Activated T-helper 1 cell treated with anti-CD3 and anti-CD28 coated beads, Interleukin-12 subunit alpha, Interleukin-12 subunit beta, Interleukin-2, Interleukin-4 antibody, amounts not matched to agents 30 ng/mL and 10 ng/mL and 1 ng/mL, durations not matched to agents 14 hours and 24 hours and 36 hours (primary cell): ENCODE measurements at places on chromosomes 3 and 15.
A peak's percentile ranks its signal among the peaks of the same experiment; 100 is the strongest.

- no peak for DNase-seq
Measured at GRCh38 chr15:78070049-78070700, 7.3 kb downstream of the TBC1D2B start.

DNA sequence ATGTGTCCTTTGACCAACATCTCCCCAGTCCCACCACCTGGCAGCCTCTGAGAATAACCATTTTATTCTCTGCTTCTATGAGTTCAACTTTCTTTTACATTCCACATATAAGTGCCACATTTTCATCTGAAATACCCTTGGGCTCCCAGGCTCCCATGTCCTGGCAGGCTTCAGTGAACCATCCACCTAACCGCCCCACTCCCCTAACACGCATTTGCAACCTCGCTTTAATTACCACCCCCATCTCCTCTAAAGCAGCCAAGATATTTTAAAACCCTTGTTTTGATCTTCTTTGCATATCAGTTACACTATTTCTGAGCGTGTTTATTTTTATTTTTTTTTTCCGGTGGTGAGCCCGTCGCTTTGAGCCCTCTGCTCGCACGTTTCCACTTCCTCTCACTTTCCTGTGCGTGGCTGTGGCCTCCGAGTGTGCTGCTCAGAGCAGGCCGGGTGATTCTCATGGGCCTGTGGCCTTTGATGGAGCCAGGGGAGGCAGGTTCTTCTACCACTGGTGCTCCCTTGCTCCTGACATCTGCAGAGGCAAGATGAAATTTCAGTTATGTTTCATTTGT, 195.4 kb upstream of the LPP start:
- peak; percentile 35 for DNase-seq

DNA sequence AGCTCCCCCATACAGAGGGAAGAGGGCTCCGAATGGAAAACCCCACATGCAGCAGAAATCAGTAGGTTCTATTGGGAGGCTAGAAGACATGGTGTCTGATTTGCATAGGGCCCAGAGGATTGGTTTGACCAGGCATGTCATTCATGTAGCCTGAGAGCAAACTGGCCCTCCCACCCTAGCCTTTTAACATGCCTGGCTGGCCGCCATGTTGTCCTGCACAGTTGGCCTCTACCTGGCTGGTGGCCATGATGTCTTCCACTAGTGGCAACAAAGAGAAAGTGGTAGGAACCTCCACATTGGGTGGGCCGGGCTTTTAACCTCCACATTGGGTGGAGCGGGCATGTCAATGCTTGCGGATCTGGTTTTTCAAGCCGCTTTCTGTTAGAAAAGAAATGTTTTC, 312.1 kb downstream of the TAFA4 start:
- no peak for DNase-seq

DNA sequence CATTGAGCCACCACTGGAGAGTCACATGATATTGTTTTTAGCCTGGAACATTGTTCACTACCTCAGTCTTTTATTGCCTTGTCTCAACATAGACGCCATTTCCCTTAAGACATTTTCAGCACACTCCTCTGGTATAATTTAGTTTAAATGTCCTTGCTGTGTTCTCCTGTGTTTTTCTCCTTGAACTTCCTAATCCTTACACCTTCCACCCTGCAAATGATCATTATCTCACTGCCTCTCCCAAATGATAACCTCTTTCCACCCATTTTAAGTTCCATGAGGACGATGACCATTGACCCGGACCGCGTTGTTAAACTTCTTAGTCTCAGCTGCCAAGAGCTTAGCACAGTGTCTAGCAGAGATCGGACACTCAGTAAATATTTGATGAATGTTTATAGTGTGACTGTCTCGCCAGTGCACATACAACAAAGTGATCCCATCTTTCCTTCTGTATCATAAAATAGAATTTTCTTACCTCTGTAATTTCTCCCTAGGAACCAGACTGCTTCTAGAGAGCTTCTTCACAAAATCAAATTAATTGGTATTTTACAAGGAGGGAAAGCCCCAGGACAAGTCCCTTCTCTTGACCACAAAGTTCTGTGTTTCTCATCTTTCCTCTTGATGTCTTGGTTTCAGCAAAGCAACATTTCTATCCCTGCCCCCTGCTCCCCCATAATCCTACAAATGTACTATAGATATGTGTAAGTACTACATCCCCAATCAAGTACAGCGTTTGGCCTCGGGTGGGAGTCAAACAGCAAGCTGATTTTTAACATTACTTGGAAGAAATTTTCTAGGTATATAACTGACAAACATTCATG, 429.6 kb downstream of the LPP start:
- no peak for DNase-seq

GRCh38 chr3:13365390-13366379, 54.4 kb downstream of the NUP210 start:
- no peak for DNase-seq

GRCh38 chr3:69856965-69857705, 117.9 kb downstream of the MITF start:
- DNase-seq = no peak

DNA sequence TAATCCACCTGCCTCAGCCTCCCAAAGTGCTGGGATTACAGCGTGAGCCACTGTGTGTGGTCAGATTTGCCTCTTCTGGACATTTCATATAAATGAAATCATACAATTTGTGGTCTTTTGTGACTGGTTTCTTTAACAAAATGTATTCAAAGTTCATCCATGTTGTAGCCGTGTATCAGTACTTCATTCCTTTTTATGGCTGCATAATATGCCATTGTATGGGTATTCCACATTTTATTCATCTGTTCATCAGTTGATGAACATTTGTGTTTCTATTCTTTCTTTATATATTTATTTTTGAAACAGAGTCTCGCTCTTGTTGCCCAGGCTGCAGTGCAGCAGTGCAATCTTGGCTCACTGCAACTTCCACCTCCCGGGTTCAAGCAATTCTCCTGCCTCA, 25.8 kb downstream of the WDR76 start:
- DNase-seq = no peak

- DNase-seq = no peak
Measured at GRCh38 chr15:87916208-87916607, 340.3 kb downstream of the NTRK3 start.

DNA sequence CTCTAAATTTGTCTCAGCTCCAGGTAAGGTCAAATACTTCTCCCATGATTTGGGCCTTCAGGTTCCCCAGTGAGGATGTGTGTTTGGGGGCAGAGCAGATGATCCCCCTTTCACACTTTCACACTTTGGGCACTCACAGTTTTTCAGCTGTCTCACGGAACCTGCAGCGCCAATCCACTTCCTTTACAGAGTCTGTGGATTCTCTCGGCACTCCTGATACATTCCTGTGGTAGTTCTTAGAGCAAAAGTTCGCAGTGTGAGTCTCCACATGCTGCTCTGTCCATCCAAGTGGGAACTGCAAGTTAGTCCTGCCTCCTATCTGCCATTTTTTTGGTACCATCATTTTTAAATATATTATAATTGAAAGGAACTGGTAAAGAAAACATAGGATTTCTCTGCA, 20.2 kb upstream of the CPOX start:
- no peak for DNase-seq

GRCh38 chr3:181700168-181701087, 11.3 kb upstream of the SOX2 start:
- peak; percentile 45 for DNase-seq

DNA sequence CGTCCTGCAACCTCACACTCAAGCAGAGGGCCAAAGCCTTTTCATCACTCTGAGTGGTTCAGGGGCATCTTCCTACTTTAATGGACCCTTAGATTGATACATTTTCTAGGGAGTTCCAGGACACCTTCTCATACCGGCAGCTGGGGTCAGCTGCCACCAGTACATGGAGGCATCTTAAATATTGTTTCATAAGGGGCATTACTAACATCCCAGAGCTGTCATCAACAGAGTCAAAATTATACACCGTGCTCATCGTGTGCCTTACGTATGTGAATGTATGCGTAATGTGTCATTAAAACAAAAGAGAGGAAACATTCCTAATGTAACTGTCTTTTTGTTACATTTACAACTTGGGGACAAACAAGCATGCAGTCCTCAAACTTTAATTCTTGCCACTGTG, 57.9 kb downstream of the ARNT2 start:
- DNase-seq = no peak

GRCh38 chr15:77266708-77267386, 153.1 kb downstream of the PEAK1 start:
- no peak for DNase-seq

- no peak for DNase-seq
Measured at GRCh38 chr3:188211476-188211875, 57.5 kb downstream of the LPP start.

DNA sequence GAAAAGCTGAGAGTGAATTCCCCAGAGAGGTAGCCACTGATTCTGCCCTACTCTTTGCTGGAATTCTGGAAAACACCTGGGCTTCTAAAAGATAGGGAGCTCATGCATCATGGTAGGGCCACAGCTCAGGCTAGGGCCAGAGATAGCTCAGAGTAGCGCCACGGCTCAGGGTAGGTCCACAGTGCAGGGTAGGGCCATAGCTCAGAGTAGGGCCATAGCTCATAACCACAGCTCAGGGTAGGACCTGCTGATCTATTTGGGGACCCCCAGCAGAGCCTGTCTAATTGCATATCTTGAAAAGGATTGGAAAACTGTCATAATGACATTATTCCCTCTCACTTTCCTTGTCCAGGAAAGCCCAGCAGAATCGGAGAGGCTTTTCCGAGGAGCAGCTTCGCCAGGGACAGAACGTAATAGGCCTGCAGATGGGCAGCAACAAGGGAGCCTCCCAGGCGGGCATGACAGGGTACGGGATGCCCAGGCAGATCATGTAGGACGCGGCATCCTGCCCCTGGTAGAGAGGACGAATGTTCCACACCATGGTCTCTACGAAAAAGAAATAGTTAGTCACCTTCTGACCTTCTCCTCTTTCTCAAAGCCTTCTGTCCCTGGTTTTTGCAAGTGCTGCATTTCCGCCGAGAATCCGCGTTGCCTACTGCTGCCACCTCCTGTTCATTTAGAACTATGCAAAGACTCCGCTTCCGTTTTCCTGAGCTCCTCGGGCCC, 14.5 kb downstream of the TAGLN3 start:
- peak; percentile 38 for DNase-seq

- no peak for DNase-seq
Measured at GRCh38 chr3:4904811-4905695, 74.2 kb upstream of the BHLHE40 start.

DNA sequence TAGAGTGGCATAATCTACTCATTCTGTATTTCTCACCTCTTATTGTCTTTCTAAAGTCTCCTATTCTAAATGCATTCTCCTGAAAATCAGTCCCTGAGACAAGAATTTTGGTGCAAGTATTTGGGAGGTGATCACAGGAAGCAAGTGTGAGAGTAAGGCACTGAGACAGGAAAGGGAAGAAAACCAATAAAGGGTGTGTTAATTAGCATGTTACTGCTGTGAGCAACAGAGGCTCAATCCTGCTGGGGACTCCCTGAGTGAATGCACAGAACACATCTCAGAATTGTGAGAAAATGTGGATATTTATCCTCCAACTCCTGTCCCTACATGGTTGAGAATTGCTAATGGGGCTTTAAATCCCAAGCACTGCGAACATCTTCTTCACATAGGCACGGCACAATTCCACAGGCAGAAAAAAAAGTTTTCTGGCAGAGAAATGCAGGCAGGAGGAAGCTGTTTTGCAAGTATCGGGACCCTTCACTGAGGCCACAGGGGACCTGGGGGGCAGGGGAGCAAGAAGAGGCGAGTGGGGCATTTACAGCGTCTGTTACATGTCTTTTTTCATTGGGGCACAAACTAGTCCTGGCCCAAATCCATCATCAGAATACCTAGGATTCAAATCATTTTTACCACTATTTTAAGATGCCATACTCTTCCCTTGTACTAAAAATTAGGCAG, 27.2 kb upstream of the STT3B start:
- no peak for DNase-seq

GRCh38 chr3:171286580-171287249, 173.5 kb downstream of the TNIK start:
- DNase-seq = no peak

DNA sequence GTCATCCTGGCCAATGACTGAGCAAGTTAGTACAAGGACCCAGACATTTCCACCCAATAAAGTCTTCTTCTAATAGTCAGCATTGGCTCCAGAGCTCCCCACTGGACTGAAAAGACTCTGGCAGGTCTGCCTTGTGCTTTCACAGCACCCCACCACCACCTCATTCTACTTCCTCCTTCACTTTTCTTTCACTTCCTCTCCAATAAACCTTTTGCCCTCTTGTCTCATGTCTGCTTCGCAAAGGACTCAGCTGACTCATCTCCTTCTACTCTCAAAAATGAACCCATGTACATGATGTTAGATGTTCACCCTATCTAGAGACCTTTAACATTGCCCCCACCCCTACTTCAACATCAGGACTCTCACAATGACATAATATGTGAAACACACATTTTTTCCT, 181.0 kb upstream of the PPP2R3A start:
- no peak for DNase-seq

GRCh38 chr3:187850258-187850921, 105.1 kb upstream of the BCL6 start:
- DNase-seq = no peak

DNA sequence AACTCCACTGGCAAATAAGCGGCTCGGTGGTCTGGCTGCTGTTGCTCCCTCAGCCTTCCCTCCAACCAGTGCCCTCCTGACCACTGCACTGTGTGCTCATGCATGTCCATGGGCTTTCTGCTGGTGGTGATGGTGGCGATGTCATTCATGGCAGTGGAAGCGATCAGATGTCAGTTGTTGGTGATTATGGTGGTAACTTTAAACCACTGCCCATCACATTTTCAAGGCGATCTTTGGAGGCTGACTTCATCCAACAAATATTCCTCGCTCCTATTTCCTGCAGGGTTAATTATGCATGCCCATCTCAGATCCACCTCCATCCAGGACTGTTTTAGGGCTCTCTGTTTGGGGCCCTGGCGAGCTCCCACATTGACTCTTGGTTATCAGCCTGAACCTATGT, 13.4 kb upstream of the HCN4 start:
- DNase-seq = no peak

DNA sequence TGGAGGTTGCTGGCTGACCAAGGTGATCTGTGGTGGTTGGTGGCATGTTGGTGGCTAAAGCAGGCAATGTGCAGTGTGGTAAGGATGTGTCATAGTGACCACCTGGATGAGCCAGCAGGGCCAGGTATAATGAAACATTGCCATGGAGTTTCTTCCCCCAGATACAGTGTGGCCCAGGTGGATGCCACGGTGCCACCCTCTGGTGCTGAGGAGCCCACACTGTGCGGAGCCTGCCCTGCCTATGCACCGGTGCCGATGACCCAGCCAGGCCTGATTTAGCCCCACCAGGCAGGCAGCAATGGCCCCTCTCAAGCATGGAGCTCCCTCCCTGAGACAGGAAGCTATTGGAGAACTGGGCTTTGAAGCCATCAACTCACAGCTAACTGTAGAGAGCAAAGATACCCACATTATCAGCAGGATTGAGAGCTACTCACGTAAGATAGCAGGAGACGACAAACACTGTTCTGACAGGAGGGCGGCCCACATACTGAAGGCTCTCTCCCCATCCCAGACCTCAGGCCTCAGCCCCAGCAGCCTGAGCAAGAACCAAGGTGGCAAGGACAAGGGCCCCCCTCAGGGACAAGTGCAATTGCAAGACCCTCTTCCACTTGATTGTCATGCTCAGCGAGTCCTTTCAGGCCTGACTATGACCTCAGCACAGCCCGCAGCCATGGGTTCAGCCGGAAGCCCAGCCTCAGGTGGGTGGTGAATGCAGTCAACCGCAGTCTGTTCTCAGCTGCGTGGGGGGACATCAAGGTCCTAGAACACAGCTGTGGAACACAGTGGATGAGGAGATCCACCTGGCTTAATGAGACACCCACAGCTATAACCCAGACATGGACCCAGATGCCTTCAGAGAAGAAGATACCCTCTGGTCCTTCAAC, 82.8 kb upstream of the CDV3 start:
- DNase-seq = peak; percentile 48
